ENCODE measurements at places on chromosomes 7 and 10. TPM values are rescaled to one million over a fixed set of nuclear protein-coding genes. Genes with fewer than 3 reads are reported as not detected.

LGI1 gene
- polyA plus RNA-seq = not detected

TMEM270 gene
- not detected for polyA plus RNA-seq

DNA sequence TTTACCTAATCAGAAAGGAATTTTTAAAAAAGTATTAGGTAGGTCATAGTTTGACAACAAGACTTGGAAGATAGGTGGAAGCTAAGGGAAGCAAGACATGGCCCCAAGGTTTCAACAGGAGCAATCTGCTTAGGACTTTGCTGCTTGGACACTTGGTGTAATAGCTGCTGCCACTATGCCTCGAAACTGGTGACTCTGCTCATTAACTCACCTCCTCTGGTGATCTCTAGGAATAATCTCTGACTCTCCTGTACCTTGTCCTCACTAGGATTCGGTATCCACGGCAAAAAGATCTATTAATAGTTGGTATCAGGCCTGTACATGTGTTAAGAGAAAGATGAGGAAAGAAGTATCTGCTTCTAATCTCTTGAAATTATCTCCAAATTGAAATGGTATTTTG, 53.1 kb downstream of the PTEN start:
- no peak for DNase-seq

DNA sequence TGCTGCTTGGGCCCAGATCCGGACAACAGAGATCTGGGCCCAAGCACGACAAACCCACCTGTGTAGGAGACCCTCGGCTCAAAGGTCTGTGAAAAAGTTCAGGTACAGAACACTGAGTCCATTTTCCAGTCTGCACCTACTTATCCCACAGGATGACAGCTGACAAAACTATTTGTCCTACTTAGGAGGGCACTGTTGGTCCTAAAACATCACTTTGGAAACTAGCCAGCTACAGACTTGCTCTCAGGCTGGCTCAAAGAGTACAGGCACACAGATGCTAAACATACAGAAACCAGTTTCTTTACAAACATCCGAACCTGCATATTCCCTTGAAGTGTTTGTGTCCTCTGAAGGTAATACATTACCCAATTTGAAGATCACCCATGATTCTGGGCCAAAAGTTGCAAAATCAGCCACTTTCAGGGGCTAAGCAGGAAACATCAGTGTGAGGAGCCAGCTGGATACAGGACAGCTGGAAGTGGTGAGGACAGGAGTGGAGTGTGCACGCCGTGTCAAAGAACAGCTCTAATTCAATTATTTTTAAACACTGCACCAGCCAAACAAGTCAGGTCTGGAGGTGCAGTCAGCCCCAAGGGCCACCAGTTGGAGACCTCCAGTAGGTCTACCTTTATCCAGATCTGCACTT, 88.5 kb downstream of the NOC3L start:
- no peak for DNase-seq

- DNase-seq = peak; percentile 51
These were observed 17.6 kb downstream of the BCCIP start for GRCh38 chr10:125840955-125841354.

DNA sequence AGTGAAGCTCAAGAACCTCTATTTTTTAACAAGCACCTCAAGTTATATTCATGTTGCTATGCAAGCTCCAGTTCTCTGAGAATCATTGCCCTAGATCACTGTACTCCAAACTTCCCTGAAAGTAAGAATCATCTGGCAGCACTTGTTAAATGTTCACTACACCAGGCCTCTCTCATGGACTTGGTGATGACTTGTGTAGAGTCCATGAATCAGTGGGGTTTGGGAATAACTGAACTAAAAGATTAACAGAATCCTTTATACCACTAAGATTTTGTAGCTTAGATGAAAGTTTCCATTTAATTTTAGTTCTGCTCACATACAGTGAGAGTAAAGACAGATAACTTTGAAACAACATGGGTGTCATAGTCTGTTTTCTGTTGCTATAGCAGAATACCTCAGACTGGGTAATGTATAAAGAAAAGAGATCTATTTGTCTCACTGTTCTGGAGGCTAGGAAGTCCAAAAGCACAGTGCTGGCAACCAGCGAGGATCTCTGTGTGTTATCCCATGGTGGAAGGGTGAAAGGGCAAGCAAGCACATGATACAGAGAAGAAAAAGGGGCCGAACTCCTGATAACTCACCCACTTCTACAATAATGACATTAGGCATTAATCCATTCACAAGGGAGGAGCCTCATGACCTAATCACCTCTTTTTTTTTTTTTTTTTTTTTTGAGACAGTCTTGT, 27.9 kb upstream of the AOAH start:
- no peak for DNase-seq

DNA sequence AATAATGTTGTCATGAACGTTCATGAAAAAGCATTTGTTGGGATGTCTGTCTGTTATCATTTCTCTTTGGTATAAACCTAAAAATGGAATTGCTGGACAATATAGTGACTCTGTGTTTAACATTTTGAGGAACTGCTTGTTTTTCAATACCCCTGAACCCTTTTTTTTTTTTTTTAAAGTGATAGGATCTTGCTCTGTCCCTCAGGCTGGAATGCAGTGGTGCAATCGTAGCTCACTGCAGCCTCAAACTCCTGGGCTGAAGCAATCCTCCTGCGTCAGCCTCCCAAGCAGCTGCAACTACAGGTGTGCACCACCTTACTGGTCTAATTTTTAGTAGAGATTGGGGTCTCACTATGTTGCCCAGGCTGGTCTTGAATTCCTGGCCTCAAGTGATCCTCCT, 15.1 kb upstream of the LMTK2 start:
- DNase-seq = no peak

TMEM229A gene
- not detected for polyA plus RNA-seq

- peak; percentile 19 for DNase-seq
These were observed 10.4 kb upstream of the LMBR1 start for GRCh38 chr7:156903232-156903909.

METTL27 gene
- polyA plus RNA-seq = 4.3 TPM

Data from IMR-90 (cell line).